ENCODE measurements at places on chromosomes 1 and 21. TPM values are rescaled to one million over a fixed set of nuclear protein-coding genes. Genes with fewer than 3 reads are reported as not detected.

The SAMSN1 gene
- 4.9 TPM for polyA plus RNA-seq

The DRAM2 gene
- 76.5 TPM for polyA plus RNA-seq

DNA sequence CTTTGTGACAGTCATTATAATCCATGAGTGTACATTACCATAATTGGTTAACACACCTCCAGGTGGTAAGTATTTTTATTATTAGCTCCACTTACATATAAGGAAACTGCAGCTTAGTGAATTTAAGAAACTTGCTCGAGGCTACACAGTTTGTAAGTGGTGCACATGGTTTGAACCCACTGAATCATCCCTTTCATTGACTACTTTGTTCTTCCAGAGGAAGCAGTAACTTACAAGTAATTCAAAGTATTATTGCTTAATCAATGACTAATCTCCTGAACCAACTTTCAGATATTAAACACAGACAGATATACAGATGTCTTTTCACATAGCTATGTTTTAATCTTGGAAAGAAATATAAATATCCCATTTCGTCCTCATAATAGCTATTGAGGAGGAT lies 18.7 kb upstream of the CLDN8 start:
- DNase-seq = no peak

DNA sequence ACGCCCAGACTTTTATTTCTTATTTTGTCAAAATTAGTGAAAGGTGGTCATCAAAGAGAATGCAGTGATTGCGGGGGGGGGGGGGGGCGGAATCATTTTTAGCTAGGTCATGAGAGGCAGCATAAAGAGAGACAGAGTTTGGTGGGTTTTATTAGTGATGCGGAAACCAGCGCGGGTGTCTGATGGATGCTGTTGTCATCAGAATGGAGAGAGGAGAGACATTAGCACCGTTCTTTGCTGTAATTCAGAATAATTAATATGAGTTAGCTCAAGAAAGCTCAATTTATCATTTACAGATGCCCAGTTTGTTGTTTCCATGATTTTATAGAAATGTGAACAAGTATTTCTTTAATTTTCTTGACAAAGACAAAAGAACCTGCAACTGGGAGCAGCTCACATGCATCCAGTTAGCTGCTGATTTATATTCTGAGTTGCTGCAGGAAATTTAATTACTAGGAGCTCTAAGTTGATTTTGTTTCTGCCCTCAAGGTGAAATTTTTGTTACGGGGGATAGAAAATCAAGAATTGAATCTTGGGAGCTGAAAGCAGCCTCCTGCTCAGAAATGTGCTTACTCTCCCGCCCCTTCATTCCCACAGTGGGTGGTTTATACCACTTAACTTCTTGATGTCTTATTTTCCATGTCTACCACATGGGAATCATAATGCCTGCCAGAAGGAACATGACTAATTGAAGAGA lies 133.4 kb upstream of the MAP1LC3C start:
- DNase-seq = no peak

The RAB3B gene
- 5.9 TPM for polyA plus RNA-seq

Data from left renal cortex interstitium (tissue), 4 donors.